Amygdala (tissue), 56 donors: ENCODE measurements at places on chromosomes 1 and 21.

GRCh38 chr21:24939291-24939690, 668.0 kb downstream of the MRPL39 start:
- DNase-seq: no peak

DNA sequence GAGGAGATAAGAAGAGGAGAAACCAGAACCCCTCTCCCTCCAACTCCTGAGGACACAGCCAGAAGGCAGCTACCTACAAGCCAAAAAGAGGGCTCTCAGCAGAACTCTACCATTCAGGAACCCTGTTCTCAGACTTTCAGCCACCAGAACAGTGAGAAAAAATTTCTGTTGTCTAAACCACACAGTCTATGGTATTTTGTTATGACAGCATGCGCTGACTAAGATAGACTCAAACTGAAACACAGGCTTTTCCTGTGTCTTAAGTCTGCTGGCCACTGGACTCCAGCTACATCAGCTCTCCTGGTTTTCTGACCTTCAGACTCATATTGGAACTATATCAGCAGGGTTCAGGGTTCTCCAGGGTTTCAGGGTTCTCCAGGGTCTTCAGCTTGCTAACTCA, 126.5 kb upstream of the TNFSF4 start:
- DNase-seq: no peak

GRCh38 chr21:46109313-46110221, 11.7 kb downstream of the COL6A2 start:
- no peak for DNase-seq

DNA sequence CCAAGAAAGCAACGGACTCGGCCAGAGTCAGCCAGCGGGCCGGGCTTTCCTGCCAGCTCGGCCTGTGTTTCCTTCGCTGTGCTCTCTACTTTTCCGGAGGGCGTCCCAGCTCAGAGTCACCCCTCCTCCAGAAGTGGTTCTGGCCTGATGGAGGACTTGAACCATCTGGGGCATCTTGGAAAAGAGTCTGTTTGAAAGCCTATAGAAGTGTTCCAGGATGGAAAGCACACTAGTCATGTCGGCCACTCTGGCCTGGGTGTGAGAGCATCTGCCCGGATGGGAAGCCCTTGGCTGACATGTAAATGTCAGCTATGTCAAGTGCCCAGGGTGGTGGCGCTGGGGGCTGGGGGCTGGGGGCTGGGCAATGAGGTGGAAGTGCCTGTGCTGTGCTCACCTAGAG, 113.4 kb downstream of the DHRS3 start:
- DNase-seq: no peak

GRCh38 chr1:169110689-169111447, 4.4 kb downstream of the ATP1B1 start:
- DNase-seq: no peak
